ENCODE measurements at places on chromosomes 4 and X. TPM values are rescaled to one million over a fixed set of nuclear protein-coding genes. Genes with fewer than 3 reads are reported as not detected.
A peak's percentile ranks its signal among the peaks of the same experiment; 100 is the strongest.

ADH1A gene
- not detected for total RNA-seq

DNA sequence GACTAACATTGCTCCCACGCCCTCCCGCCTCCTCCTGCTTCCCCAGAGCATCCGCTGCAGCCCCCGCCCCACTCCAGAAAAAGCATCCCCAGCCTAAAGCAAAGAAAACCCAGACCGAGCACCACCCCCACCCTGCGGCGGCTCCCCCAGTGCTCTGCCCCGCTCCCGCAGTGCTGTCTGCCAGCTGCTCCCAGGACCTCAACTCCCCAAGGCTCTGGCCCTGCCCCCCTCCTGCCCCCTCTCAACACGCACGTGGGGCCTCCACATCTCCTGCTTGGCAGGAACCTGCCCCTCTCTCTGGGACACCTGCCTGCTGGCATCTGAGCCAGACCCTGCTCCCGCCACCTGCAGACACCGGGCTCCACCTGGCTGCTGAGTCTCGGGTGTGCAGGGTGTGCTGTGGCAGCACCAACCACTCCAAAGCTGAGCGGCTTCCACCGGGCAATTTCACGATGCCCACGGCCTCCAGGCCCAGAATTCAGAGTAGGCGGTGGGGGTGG lies 79.4 kb downstream of the FAM53A start:
- ATAC-seq, result peak; percentile 60

- no peak for ATAC-seq
Measured at GRCh38 chr4:87322754-87323153, at the start of gene HSD17B13. TSS of gene HSD17B13 (minus strand) at chr4:87322882. CDS start at chr4:87322841, 41 bp downstream.

- ATAC-seq, result no peak
Measured at GRCh38 chr4:41709844-41710481, 38.6 kb downstream of the PHOX2B start.

Data from activated T-helper 17 cell treated with anti-CD3 and anti-CD28 coated beads, Interleukin-2, amount 50 U/mL, for 72 hours (primary cell).